CD4-positive, alpha-beta T cell treated with Interleukin-15 for 4 hours (primary cell): ENCODE measurements at places on chromosomes 3 and 15.
A peak's percentile ranks its signal among the peaks of the same experiment; 100 is the strongest.

DNA sequence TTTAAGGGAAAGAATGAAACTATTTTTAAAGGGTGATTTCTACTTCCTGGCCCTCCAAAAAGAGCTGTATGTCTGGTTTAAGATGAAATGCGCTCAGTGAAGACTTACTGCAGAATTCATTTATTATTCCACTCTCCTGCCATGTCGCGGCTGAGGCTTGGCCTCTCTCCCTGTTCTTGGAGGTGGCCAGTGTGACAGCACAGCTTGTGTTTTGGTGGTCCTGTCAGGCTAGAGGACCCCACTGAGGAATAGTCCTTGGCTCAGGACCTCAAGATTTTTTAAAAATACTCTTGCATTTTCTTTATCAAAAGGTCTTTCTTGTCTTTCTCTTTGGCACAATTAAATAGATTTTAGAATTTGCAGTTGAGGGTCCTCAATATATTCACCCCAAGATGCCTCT, 384.4 kb downstream of the LRTM1 start:
- DNase-seq = no peak

GRCh38 chr3:196122021-196122687, 40.3 kb upstream of the TFRC start:
- DNase-seq = no peak

- peak; percentile 12 for DNase-seq
These were observed 150.8 kb upstream of the KCNMB2 start for GRCh38 chr3:178385280-178385952.

DNA sequence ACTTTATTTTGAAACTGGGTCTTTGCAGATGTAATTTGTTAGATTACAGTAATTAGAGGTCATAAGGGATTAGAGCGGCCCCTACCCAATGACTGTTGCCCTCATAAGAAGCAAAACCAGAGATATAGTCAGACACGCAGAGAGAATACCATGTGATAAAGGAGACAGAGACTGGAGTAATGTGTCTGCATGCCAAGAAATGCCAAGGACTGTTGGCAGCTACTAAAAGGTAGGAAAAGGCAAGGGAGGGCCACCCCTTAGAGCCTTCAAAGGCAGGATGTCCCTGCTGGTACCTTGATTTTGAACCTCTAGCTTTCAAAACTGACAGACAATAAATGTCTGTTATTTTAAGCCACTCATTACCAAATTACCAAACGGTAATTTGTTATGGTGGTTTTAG, 548.2 kb downstream of the FHIT start:
- DNase-seq = no peak

DNA sequence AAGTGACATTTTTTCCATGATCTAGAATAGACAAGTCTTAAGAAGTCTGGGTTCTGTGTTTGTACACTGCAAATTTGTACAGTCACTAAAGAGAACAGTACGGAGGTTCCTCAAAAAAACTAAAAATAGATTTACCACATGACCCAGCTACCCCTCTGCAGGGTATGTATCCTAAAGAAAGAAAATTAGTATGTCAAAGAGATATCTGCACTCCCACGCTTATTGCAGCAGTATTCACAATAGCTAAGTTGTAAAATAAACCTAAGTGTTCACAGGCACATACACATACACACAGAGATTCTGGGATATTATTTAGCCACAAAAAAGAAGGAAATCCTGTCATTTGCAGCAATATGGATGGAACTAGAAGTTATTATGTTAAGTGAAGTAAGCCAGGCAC, 120.4 kb downstream of the ZIC1 start:
- DNase-seq = no peak

DNA sequence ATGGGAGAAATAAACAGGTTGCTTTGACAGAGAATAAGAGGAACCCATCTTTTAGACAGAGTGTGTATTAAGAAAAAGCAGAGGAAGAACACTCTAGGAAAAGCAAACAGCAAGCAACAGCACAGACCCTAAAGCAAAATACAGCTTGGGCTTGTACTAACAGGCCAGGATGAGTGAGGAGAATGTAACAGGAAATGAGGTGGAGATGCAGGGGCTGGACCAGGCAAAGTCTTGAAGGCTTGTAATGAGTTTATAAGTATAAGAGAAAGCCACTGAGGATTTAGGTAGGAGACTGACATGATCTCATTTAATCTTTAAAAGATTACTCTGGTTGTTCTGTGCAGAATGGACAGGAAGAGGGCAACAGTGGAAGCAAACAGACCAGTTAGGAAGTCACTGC, 4.9 kb downstream of the UBR1 start:
- DNase-seq = no peak

- DNase-seq = no peak
These were observed 38.5 kb upstream of the RASGRP1 start for GRCh38 chr15:38602910-38603670.

GRCh38 chr3:32595323-32595722, 24.7 kb upstream of the DYNC1LI1 start:
- DNase-seq = no peak

DNA sequence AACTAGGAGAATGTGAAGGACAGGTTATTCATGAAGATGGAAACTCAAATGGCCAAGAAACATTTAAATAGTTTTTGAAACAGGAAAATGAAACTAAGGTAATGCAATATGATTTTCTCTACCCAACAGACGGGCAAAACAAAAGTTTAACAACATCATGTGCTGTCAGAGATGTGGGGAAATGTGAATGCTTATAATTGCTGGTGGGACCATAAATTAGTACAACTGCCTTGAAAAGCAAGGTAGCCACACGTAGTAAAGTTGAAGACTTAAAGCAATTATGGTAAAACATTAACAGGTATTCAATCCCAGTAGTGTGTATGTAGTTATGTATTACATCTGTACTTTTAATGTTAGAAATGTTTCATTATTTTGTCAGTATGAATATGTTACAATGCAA, 57.0 kb upstream of the C3orf80 start:
- DNase-seq = no peak

DNA sequence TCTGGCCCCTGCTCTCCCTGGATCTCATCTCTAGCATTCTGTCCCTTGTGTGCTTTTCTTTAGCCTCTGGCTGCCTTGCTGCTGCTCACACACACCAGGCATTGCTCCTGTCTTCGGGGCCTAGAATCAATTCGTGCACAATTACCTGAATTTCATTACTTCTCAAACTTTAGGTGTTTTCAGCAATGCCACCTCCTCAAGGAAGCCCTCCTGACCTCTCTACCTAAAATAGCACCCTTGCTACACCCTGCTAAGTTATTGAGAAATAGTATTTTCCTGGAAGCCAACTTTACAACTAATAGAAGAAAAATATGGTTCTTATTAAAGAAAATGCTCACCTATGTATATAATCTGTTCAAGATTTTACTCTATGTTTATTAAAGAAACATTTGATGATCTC, 40.4 kb downstream of the CP start:
- no peak for DNase-seq

- no peak for DNase-seq
These were observed 36.5 kb upstream of the SPTBN5 start for GRCh38 chr15:41930221-41930866.

- DNase-seq = no peak
These were observed 32.1 kb downstream of the GRK7 start for GRCh38 chr3:141795276-141795675.

GRCh38 chr15:74631935-74632560, 16.4 kb downstream of the CLK3 start:
- peak; percentile 50 for DNase-seq

DNA sequence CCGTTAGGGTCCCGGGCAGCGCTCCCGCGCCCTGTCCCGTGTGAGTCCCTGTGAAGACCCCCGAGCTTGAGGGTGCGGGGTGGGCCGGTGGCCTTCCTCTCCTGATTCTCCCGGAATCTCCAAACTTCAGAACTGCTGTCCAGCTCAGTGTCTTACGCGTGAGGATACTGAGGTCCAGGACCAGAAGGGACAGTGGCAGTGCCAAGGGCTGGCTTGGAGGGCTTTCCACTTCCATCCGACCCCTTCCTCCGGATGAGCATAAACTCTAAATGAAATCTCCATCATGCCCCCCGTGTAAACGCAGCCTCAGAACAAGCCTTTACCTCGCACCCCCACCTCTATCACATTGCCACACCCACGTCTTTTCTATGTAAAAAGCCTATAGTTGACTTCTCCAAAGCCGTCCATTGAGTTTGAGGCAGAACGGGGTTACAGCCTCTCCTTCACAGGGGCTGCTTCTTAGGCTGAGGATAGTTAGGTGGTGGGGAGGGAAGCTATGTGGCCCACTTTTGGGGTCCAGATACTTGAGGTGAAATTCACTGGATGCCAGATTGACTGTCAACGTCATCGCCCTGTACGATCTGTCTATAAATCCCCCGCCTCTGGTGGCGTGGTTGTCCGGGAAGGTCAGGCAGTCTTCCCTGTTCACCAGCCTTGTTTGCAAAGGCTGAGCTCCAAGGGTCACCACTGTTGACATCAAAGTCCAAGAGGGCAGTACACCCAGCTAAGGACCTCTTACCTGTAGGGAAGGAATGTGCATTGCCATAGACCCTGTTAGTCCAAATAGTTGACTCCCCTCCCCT, 1.1 kb downstream of the EDEM1 start:
- peak; percentile 67 for DNase-seq

- DNase-seq = no peak
These were observed 42.0 kb downstream of the NUP210 start for GRCh38 chr3:13378155-13378554.

GRCh38 chr3:73437828-73438227, 186.9 kb downstream of the PDZRN3 start:
- no peak for DNase-seq
